ENCODE measurements at places on chromosomes 1 and 21.

DNA sequence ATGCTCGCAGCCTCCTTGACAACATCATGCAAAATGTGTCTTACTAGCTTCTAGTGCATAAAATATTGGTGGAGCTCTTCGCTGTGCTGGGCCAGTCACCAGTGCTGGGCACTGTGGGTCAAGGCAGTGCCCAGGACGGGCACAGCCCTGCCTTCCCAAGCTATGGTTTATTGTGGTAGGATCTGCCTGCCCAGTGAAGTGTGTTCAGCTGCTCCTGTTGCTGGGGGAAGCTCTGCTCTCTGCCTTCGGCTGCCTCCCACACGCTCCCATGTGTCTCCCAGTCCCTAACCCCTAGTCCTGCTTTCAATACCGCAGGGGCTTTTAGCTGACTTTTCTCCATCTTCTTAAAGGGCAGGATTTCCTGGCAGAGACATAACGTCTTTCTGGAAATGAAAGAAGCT, 15.7 kb downstream of the EPHX1 start:
- DNase-seq: no peak

DNA sequence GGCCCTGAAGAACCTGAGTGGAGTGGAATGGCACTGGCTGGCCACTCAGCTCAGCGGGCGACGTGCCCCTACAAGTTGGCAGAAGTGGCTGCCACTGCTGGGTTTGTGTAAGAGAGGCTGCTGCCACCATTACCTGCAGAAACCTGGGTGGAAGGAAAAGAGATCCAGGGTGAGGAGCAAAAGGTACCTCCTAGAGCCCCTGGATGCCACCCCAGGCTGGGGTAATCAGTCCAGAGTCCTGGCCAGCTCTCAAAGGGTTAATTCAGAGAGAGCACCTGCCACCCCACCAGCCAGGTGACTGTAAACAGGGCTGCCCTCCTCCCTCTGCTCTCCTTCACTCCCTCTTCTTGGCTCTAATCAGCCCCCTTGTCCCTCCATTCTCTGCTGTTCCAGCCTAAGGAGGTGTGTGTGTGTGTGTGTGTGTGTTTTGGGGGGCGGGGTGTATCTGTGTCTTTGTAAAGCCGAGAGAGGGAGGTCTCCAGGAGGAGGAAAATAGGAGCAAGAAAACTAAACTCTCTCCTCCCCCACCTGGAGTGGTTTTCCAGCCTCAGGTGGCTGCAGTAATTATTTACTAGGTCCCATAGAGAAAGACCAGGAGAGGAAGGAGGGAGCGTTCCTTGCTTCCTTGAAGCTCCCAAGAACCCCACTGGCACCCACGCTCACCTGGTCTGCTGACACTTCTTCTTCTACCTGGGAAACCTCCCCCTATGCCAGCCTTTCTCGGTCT, 12.6 kb downstream of the TRIM46 start:
- no peak for DNase-seq

DNA sequence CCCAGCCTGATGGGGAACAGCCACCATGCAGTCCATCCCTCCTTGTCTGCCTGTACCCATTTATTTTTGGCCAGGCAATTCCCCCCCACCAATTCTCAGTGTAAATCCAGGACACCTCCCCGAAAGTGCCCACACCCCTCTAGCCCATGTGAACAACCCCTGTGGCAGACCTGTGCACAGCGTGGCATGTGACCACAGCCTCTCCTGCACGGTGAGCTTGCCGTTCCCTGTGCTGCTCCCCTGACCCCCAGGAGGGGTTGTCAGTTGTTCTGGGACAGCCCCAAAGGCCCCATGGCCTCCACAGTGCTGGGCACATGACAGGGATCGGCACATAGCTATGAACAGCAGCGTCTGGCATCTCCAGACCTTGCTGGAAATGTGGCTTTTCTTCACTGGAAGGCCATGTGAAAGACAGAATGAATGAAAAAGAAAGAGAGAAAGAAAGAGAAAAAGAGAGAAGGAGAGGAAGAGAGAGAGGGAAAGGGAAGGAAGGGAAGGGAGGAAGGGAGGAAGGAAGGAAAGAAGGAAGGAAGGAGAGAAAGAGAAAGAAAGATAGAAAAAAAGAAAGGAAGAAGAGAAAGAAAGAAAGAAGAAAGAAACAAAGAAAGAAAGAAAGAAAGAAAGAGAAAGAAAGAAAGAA, 3.9 kb downstream of the CAPN9 start:
- no peak for DNase-seq

DNA sequence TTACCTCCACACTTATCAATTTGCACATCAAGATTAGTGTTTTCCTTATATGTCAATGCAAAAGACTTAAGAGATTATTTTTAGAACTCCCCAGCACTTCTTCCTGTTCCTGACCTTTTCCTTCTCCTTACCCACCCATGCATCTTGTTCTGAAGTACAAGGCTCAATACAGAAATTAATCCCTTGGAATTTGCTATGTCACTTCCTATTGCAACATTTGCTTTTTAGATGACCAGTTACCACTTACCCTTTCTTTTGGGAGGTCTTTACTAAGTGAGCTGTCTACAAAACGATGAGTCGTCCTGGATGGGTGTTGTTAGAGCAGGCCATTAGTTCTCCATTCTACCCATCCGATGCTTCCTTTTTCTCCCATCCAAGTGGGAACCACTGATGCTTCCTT, 221.2 kb downstream of the FMN2 start:
- no peak for DNase-seq

GRCh38 chr1:64179588-64179987, 23.8 kb upstream of the UBE2U start:
- no peak for DNase-seq

DNA sequence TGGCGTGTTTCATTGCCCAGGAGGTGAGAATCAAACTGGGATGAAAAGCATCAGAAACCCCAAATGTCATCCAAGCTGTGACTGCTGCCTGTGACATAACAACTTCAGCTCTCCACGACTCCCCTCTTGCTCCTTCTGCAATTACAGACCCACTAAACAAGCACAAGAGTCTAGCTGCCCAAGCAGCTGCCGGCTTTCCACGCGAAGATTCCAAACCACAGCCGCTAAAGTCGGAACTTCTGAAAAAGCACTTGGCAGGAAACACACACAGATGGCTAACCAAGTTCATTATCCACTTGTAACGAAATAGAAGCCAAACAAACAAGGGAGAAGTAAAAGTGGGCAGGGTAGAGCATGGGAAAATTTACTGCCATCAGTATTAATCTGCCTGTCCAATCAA, 198.1 kb downstream of the SLC35F3 start:
- DNase-seq: no peak

DNA sequence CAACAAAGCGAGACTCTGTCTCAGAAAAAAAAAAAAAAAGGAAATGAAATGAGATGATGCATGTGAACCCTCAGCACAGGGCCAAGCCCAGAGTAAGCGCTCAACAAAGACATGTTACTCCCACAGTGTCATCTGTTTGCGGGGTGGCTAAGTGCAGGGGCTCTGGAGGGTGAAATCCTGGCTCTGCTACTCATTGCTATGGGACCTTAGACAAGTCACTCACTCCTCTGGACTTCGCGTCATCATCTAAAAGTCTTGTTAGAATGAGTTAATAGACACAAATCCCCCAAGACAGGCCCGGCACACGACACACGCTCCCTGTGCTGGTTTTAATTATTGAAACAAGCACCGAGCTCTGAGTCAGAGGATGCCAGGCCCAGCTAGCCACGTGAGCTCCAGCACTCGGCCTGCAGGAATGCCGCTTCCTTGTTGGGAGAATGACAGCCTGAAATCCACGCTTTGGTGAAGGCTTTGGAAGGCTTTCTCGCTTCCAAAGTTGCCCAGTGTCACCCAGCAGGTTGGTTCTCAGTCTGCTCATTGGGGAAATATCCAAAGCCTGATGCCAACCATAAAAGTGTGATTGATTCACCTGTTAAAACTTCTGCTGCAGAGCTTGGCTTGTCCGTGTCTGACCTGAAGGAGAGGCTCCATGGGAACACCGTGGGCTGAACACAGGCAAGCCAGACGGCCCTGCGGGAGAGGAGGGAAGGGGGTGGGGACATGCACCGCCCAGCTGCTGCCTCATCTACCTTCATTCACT, 36.7 kb upstream of the TARDBP start:
- no peak for DNase-seq

DNA sequence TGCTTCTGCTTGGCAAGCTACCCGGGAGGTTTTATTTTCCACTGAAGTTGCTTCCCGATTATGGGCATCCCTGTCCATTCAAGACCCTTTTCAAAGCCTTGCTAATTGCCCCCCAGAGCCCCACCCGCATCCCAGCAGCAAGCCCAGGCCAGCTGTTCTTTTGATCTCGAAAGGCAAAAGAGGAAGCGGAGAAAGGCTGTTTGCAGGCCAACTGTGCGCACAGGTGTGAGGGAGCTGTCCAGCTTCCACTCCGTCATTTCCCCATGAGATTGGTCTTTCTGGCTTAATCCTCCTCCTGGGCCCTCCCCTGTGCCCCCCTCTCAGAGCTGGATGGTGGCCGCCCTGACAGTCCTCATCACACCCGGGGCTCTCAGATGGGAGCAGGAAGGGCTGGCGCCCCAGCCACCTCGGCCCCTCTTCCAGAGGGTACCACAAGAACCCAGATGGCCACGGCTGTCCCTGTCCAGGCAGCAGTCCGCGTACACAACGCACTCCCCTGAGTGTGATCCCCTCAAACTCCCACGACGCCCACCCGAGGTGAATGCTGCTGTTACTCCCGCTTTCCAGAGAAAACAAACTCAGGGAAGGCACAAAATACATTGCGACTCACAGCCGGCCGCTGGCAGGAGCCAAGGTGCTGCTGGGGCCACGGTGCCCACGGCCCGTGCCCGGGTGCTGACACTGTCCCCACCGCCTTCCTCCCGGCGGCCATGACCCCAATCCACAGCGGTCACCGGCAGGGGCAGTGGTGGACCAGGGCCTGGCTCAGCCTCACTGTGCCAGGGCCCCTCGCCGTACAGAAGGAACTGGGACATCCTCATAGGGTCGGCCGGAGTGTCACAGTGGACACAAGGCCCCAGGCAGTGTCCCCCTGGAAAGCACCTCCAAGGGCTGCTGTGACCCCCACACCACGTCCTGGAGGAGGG, 121.9 kb downstream of the CRYAA start:
- no peak for DNase-seq

DNA sequence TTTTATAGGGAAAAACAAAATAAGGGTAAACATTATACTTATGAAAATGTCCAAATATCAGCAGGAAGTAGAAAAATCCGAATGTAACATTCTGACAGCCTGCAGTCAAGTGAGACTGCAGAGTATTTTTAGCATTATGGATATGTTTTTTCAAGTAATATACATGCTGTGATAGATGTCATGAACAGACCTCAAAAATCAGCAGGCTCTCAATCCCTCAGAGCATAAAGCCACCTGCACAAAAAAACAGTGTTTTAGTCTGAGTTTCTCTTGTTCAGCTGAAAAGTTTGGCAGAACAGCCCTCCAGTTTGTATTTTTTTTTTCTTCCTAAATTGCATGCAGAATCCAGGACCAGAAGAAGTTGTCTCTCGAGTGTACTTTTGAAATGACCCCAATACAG, 219.1 kb upstream of the FMN2 start:
- DNase-seq: no peak

GRCh38 chr1:116508984-116509980, 61.5 kb downstream of the CD58 start:
- DNase-seq: no peak

DNA sequence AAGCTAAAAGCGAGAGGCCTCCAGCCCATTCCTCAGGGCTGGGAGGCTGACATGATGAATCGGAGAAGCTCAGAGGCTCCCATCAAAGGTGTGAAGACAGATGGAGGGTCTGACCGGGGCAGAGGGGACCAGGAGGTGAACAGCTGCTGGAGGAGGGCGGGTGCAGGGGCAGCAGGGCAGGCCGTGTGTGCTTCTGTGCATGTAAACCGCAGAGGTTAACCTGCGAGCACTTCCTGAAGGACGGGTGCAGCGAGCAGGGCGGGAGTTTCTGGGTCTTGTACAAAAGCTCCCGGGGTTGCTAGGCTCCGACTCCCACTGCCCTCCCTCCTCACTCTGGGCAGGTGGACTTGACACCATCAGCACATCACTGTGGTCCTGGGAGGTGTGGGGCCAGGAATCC, 75.2 kb downstream of the PAX7 start:
- DNase-seq: no peak
